Right atrium auricular region (tissue), 2 donors: ENCODE measurements at places on chromosomes 4 and X. TPM values are rescaled to one million over a fixed set of nuclear protein-coding genes. Genes with fewer than 3 reads are reported as not detected.

Gene MAGEE2
- not detected for total RNA-seq

Gene PLS3
- total RNA-seq, result 40.1 TPM

Gene TMPRSS11F
- total RNA-seq, result not detected

Gene SCARB2
- 103 TPM for total RNA-seq

DNA sequence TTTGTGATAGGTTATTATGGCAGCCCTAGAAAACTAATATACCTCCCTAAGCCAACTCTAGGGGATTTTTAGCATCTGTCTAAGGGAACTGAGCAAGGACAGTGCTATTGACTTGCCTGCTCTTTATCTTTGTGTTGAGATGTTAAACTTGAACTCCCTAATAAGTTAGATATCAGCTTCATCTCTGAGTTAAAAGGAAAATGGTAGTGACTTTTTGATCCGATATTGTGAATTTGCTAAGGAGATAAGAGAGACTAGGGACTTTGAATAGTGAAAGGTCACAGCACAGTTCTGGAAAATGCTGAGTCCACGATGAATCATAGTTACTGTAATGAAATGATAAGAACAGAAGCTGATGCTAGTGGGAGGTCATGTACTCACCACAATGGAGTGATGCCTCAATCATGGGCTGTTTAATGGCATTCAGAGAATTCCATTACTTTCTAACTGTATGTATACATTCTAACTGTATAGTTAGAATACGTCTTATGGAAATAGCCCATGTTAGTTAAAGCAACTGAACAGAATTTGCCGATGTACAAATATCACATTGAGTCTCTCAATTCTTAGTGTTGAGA lies 147.2 kb downstream of the GLRA3 start:
- no peak for DNase-seq

- no peak for DNase-seq
Observed at GRCh38 chrX:29687687-29688086, 527.7 kb upstream of the MAGEB2 start.

- DNase-seq, result no peak
Observed at GRCh38 chr4:76543378-76543777, 108.3 kb downstream of the SHROOM3 start.

GRCh38 chr4:182604161-182604622 lies 313.0 kb downstream of the DCTD start:
- no peak for DNase-seq

- peak; percentile 64 for DNase-seq
Observed at GRCh38 chr4:12889054-12889453, 595.1 kb downstream of the RAB28 start.

DNA sequence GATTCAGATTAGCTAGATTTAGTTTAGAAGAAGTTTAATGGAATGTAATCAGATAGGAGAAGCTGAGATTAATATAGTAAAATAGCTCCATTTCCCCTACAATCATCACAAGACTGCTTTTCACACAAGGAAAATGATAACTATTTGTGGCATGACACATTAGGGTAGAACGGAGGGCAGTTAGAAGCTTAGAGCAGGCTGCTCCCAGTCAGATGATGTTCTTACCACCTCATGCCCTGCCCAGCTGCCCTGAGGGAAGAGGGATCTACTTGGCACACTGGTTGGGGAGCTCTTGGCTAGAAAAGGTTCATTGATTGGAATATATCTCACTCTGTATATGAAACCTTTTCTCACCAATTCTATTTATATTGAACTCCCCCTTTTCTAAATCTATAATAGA lies 180.7 kb upstream of the IL15 start:
- no peak for DNase-seq
